Activated T-helper 1 cell treated with anti-CD3 and anti-CD28 coated beads, Interleukin-2, amount 50 U/mL, for 16 hours (primary cell): ENCODE measurements at places on chromosomes 3 and 15.

- DNase-seq, result no peak
Observed at GRCh38 chr3:78613421-78613879, 1154.3 kb downstream of the ROBO1 start.

DNA sequence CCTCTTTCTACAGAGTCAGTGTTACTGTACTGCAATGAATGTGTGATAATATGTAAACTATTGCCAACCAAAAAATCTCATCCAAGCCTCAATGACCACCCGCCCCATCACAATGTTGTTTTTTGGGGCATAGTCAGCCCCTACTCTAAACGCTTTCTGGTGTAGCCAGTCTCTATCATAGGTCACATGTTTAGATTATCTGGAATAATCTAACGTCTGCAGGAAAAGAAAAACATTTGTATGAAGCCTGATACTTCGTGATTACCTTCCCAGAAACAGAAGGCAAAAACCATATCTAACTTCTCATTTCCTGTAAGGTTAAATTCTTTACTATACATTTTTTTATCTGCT lies 1331.8 kb upstream of the GBE1 start:
- DNase-seq, result no peak

DNA sequence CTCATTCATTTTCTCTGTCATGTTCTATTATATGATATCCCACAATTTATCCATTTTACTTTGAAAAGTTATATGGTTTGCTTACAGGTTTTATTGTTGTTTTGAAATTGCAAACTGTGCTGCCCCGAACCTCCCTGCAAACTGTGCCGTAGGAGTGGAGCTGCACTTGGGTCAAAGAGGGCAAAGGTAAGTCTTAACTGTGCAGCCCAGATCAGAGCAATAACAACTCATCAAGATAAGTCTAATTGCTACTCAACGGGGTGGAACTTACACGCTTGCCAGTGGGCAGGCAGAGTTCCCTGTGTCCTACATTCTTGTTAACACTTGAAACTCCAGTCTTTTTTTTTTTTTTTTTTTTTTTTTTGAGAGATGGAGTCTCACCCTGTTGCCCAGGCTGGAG lies 33.2 kb downstream of the ZDHHC19 start:
- DNase-seq, result no peak

- no peak for DNase-seq
Observed at GRCh38 chr3:30611613-30612436, 5.4 kb downstream of the TGFBR2 start.

- DNase-seq, result no peak
Observed at GRCh38 chr3:143215059-143215458, 95.5 kb downstream of the CHST2 start.

DNA sequence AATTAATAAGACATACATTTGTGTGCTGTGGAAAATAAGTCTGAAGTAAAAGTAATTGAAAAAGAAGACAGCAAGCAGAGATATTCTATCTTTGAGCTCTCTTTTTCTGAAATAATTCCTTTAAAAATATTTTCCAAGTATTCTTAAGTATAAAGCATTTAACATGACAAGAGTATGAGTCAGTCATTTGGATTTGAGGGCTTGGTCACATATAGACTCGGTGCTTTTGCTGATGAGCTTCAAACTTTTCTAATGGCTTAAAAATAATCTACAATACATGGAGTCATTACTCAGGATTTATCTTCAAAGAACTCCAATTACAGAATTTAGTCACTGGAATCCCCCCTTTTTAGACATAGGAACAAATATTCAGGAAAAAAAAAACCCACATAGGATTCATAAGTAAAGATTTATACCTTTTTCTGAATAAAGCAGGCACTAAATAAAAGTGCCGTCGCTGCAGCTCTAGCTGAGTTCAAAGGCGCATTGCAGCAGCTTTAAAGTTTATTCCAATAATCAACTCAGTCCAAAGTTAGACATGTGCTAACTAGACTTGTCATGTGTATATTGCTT lies 147.5 kb downstream of the CTNNB1 start:
- no peak for DNase-seq

GRCh38 chr15:95368191-95368590 lies 962.3 kb upstream of the NR2F2 start:
- DNase-seq, result no peak

GRCh38 chr3:61724183-61724582 lies 162.8 kb downstream of the PTPRG start:
- DNase-seq, result no peak

DNA sequence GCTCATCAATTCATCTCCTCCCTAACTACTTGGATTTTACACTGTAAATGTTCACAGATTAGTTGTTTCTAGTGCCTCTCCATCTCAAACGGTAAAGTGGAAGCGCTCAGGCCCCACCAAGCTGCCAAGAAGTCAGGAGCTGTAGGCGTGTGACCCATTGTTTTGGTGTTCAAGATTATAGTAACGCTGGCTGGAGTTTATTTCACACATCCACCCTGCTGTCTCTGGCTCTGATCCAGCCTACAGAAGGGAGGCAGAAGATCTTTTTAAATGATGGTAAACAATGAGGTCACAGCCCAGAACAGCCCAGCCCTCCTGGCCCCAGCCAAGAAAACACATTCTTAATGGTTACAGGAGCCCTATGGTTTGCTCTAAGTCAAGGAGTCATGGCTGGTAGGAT lies 25.7 kb upstream of the GALNT15 start:
- DNase-seq, result no peak

GRCh38 chr15:56736881-56737707 lies 3.8 kb upstream of the ZNF280D start:
- DNase-seq, result no peak

- DNase-seq, result no peak
Observed at GRCh38 chr3:45719655-45720487, 30.7 kb downstream of the SACM1L start.

DNA sequence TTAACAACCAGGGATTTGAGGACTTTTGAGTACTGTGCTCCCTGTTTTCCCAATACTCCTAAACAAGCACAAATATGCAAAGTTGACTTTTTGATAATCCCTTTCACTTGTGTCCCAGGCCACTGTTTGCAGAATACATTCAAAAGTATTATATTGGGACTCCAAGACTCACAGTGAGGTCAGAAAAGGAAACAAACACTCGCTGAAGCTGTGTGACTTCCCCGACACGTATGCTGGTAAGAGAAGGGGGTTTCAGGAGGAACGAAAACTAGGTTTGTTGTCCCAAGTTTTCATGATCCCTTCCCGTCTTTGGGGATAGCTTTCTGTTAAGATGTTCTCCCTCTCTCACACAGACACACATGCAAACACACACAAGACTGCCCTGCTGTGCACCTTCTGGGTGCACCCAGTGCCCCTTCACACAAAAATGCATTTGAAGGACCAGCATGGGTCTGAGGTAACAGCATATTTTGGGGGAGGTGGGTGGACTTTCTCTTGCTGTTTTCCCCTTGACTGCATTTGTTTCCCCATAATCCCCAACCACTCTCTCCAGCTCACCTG lies 225.2 kb upstream of the PRICKLE2 start:
- DNase-seq, result no peak

DNA sequence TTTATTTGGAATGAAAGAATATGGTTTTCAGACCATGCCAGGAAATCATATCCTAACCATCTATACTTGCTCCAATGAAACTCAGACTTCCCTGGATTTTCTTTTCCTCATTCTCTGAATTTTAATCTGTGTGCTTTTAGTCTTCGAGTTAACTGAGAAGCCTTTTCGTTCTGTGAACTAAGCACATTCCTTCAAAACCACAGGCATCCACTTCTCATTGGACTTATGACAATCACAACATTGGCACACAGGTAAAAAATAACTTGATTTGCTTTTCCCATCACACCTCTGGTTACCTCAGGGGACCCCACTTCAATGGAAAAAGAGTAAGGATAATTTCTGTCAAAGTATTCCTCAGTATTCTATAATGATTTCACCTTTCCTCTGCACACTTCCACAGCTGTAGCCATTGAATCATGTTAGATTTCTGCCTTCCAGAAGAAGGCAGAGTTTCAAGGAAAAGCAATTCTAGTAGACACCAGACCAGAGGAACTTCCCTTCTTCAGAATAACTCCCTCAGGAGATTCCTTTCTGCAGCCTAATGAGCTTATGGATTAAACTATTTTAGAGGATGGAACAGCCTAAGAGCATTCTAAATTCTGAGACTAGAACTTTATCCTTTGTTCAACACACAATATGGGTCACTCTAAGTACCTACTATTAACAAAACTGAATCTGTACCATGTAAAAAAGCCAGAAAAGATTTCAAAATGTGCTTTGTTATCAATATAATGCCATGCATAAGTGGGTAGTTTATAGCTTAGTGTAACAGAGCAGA lies 15.9 kb downstream of the COMMD2 start:
- DNase-seq, result no peak

GRCh38 chr15:56496635-56497034 lies 31.7 kb upstream of the MNS1 start:
- DNase-seq, result no peak

DNA sequence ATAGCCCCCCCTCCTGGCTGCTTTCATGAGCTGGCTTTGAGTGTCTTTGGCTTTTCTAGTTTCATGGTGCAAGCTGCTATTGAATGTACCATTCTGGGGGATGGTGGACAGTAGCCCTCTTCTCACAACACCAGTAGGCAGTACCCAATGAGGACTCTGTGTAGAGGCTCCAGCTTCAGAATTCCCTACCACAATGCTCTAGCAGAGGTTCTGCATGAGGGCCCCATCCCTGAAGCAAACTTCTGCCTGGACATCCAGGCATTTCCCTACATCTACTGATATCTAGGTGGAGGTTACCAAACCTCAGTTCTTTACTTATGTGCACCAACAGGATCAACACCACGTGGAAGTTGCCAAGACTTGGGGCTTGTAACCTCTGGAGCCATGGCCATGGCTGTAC lies 1742.9 kb downstream of the SI start:
- no peak for DNase-seq

- DNase-seq, result no peak
Observed at GRCh38 chr3:44098656-44099415, 142.8 kb upstream of the TOPAZ1 start.

GRCh38 chr3:63069806-63070475 lies 194.7 kb upstream of the CADPS start:
- DNase-seq, result no peak

- no peak for DNase-seq
Observed at GRCh38 chr3:57821765-57822164, 65.7 kb downstream of the SLMAP start.

DNA sequence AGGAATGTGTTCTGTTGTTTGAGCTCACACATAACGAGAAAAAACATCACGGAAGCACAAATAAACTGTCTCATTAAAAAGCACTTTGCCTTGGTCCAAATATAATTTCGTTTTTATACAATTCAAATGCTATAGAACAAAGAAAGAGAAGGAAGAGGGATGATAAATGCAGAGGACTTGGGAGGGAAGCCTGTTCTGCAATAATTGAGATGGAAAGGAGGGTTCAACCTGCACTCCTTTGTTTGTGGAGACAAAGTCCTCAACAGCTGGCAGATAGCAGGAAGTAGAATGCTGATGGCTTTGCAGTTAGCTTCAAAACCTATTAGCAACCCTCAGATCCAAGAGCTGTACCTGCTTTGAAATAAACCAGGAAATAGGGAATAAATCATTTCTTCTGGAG lies 1010.8 kb downstream of the FHIT start:
- DNase-seq, result no peak

GRCh38 chr3:79202471-79203143 lies 565.2 kb downstream of the ROBO1 start:
- DNase-seq, result no peak

GRCh38 chr15:35087759-35088158 lies 2.7 kb upstream of the NANOGP8 start:
- DNase-seq, result no peak

GRCh38 chr3:172089250-172089649 lies 49.9 kb downstream of the FNDC3B start:
- no peak for DNase-seq

- DNase-seq, result no peak
Observed at GRCh38 chr3:172216911-172217310, 177.5 kb downstream of the FNDC3B start.

DNA sequence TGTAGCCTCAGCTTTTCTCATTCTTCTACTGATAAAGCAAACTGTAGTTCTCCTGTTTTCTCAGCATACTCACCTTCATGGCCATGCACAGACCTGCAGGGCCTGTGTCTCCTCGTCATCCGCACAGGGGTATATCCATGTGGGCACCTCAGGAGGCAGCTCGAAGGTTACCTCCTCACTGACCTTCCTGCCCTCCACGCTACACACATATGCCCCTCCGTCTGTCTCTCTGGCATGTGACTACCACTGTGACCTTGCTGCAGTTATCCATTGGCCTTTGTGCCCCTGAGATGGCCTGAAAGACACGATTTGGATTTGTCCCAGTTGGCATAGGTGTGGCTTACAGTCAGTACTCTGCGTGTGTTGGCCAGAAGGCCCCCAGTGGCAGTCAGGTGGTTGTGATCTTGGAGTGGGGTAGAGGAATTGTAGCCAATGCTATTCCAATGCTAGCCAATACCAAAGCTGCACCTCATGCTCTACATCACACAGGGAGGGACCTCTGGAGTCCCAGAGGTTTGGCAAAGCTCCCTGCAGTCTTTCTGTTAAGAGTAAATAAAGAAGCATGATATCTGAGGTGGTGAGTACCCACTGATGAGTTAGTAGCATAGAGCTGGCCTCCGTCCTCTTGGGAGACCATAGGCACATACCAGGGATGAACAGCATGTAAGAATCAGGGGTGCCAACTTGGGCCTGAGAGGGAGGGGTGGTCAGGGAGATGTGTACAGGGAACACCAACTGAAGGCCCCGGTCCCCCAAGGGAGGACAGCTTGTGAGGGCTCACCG lies 143.4 kb downstream of the EEFSEC start:
- DNase-seq, result no peak

- DNase-seq, result no peak
Observed at GRCh38 chr15:64236156-64236894, 73.5 kb upstream of the PPIB start.

DNA sequence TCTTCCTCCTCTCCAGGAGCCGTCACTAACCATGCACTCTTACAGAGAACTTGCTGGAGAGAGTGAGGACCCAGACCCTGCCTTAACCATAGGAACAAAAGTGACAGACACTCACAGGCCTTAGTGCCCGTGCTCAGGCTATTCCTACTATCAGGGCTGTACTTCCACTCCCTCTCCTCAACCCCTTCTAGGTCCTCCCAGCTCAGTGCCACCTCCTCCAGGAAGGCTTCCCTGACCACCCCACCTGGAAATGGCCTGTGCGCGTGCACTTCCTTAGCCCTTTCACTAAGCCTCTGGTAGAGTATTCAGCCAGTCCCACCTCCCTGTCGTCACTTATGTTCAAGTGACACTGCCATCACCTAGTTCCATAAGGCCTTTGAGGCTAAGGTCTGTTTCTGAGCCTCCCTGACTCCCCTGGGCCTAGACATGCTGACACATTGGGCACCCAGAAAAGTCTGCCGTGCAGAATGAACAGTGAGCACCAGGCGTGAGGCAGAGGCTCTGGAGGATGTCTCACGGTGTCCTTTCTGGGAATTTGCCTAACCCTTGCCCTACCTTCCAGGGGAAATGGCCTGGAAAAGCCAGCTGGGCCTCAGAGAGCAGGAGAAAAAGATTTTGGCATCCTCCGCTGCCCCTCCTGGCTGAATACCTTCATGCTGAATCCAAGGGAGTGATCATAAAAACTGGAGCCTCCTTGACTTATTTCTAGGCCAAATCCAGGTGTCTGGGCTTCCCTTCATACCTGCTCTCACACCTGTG lies 108.6 kb upstream of the SMAD3 start:
- no peak for DNase-seq
